ENCODE measurements at places on chromosomes 12 and 14.

- no peak for DNase-seq
Observed at GRCh38 chr14:22412926-22413411, 176.1 kb downstream of the DAD1 start.

- DNase-seq: no peak
Observed at GRCh38 chr12:27528788-27529187, 4.8 kb downstream of the PPFIBP1 start.

GRCh38 chr12:104750061-104750460 is 208.0 kb downstream of the SLC41A2 start:
- DNase-seq: no peak

DNA sequence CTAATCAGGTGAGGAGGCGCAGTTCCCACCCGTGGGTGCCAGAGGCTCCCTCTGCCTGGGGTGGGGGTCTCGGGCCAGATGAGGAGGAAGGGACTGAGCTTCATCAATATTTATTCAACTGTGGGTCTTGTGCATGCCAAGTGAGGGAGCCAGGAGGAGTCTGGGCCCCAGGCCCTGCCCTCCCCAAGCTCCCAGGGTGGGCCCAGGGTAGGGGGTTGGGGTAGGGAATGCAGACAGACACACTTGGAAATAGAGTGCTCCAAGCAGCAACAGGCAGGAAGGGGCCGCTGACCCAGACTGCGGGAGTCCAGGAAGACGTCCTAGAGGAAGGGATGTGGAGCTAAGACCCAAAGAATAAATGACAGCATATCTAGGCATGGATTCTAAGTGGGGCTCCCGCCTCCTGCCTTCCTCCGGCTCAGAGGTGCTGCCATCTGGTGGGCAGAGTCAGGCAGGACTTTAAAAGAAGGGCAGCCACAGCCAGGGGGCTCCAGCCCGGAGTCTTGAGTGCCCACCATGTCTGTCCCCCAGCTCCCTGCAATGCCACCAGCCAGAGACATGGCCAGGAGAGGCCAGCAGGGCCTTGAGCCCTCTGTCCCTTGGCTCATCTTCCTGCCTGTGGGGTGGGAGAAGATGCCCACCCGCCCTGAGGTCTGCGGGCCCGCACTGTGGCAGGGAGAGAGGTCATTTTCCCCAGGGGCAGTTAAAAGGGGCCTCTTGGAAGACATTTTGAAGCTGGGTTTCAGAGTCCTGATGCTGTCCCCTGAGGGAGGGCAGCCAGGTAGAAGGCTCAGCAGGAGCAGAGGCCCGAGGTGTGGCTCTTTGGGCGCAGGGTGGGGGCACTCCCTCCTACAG is 70.1 kb downstream of the PHETA1 start:
- peak; percentile 70 for DNase-seq

DNA sequence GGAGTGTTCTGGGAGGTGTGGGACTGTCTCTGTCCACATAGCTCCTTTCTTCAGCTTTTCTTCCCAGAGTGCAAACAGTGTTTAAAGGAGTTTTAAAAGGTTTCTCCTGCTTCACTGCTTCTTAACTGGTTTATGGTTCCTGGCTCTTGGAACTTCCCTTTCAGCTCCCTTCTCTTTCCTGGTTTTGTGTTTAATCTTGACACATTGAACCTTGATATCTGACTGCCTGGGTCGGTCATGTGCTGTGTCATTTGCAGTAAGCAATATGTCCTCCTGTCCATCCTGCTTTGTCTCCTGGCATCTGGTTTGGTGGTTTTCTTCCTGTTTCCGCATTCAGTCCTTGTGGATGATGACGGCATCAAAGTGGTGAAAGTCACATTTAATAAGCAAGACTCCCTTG is 2.2 kb downstream of the TMEM106C start:
- no peak for DNase-seq

- DNase-seq: no peak
Observed at GRCh38 chr12:102669056-102669455, 188.7 kb upstream of the IGF1 start.

DNA sequence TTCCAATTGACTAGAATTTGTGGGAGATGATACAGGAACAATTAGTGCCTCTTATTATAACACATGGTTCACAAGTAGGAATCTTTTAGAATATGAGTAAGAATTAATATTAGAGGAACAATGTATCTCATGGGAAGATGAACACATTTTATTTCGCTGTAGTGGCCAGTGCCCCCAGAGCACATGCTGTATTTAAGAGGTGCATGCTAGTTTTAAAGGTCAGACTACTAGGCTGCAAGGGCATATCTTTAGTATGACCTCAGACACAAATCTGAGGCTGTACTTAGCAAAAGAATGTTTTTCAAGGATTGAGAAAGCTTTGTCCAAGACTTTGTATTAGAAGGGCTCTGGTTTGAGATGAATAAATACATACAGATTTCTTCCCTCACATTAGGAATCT is 586.9 kb downstream of the CCER1 start:
- no peak for DNase-seq

DNA sequence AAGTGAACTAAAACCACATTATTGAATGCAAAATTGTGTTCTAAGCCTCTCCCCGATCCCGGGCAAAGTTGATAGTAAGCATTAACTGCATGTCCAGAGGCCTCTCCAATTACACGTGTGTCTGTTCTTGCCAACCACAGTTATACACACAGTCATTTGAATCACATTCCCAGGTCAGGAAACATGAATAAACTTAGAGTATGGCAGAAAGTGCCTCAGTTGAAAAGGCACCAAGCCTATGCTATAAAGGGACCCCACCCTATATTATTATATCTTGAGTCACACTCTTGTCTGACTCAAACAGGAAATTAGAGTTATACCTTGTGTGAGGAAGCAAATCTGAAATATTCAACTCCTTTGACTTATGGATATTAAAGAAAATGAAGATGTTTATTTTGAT is 128.3 kb upstream of the STXBP6 start:
- no peak for DNase-seq

DNA sequence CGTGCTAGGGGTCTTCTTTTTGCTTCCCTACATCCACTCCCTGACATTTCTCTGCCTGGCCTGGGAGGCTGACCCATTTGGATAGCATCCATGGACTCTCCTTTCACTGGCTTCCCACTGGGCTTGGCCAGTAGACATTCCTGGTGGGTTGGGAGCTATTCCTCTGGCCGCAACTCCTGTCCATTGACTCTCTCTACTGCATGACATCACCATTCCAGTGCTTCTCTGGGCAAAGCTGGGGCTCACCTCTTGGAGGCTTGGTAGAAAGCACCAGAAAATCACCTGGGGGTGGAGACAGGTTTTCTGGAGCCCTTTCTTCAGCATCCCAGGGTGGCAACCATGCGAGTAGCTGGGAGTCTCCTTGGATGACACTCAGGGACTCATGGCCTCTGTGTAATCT is 16.7 kb upstream of the LHX5 start:
- DNase-seq: no peak

GRCh38 chr14:52856139-52856538 is 64.7 kb upstream of the GNPNAT1 start:
- DNase-seq: no peak

DNA sequence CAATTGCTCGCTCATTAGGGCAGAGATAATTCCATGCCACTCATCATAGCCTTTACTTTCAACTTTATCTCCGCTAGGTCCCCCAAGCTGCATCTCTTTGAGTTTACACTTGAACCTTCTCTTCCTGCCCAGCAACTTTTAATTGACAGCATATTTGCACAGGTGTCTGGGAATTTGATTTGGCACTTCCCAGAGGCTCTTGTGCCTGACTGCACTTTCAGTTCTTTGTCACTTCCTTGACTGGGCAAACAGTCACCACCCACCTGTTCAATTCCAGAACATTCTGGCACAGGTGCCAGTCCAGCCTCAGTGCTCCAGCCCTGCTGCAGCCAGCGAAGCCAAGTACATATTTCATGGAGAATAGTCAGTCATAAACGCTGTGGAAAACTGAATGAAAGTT is 110.1 kb upstream of the LRIG3 start:
- no peak for DNase-seq

GRCh38 chr12:112347581-112347982 is 34.6 kb downstream of the HECTD4 start:
- no peak for DNase-seq

DNA sequence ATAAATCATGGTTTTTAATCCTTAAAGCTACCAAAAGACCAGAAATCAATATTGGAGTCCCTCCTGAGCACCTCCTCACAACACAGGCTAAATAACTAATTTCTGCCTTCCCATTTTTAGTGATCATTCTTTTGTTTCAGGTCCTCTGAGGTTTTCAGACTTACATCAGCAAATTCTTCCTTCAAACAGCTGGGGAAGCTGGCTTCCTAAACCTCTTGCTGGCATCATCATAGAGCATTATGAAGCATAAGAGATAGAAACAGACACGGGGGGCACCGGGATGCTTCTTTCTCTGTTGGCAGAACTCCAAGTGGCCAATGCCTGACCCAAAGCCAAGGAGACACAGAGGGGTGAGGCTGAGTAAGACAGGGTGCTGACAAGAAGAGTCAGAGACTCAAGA is 47.9 kb upstream of the DBX2 start:
- DNase-seq: no peak

GRCh38 chr12:52645120-52645761 is 6.8 kb downstream of the KRT2 start:
- DNase-seq: no peak

- no peak for DNase-seq
Observed at GRCh38 chr14:104105071-104105821, 19.7 kb downstream of the ASPG start.

GRCh38 chr14:82565825-82566224 is 1032.2 kb upstream of the SEL1L start:
- no peak for DNase-seq

- DNase-seq: no peak
Observed at GRCh38 chr12:42683933-42684801, 94.6 kb upstream of the PRICKLE1 start.

DNA sequence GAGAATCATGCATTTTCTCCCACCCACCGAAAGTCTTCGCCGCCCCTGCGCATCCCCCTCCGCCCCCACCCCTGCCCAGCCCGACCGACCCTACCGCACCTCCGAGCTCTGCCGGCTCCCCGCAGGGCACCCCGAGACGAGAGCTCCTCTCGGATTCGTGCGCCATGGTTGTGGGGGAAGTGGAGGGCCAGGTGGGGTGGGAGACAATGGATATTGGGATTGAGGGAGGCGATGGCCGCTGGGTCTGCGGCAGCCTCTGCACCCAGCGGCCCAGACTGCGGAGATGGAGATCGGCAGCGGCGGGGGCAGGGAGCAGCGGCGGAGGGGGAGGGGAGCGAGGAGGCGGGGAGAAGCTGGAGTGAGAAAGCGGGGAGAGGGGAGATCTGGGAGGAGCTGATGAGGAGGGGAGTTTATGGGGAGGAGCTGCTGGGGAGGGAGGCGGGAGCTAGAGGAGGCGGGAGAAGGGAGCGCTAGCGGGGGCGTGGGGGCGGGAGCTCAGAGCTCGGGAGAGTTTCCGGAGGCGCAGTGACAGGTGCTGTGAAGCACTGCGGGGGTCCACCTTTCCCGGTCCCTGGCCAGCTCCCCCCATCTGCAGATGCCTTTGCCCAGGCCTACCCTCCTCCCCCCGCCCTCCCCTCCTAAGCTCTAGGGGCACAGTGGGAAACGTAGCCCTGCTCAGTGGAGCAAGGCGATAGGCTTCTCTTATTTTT is at the start of gene SALL2:
TSS of gene SALL2 (minus strand) at position 385 of the 710 bp plus-strand sequence. CDS start at position 166, 219 bp downstream.
- DNase-seq: peak; percentile 76

DNA sequence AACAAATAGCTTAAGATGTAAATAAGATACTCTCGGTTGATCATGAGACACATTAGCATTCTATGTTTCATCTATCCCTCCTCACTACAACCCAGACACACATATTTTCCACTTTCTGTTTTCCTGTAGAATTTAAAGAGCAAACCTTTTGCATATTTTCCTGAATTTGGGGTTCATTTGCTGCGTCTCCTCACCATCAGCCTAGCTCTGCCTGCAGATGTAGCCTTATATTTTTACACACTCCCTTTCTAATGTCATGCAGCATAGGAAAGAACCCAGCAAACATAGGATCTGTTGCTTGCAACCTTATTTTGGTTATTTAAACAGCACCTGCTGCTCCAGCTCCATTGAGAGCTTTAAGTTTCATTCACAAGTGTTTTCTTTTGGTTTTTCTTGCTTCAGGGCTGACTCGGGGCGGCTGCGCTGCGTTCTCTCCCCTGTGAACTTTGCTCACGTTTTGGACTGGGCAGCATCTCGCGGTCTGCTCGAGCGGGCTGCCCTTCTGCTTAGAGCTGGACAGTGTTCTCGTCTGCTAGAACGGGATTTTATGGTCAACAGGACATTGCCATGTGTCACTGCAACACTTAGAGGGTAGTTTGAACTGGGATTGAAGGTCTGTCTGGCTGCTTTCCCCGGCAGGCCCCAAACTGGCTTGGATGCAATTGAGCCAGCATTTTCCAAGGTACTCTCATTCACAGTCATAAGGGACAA is 57.8 kb upstream of the VRK1 start:
- DNase-seq: no peak

DNA sequence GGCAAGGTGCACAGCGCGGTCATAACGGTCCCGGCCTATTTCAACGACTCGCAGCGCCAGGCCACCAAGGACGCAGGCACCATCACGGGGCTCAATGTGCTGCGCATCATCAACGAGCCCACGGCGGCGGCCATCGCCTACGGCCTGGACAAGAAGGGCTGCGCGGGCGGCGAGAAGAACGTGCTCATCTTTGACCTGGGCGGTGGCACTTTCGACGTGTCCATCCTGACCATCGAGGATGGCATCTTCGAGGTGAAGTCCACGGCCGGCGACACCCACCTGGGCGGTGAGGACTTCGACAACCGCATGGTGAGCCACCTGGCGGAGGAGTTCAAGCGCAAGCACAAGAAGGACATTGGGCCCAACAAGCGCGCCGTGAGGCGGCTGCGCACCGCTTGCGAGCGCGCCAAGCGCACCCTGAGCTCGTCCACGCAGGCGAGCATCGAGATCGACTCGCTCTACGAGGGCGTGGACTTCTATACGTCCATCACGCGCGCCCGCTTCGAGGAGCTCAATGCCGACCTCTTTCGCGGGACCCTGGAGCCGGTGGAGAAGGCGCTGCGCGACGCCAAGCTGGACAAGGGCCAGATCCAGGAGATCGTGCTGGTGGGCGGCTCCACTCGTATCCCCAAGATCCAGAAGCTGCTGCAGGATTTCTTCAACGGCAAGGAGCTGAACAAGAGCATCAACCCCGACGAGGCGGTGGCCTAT is 875 bp downstream of the HSPA2 start:
- DNase-seq: no peak

DNA sequence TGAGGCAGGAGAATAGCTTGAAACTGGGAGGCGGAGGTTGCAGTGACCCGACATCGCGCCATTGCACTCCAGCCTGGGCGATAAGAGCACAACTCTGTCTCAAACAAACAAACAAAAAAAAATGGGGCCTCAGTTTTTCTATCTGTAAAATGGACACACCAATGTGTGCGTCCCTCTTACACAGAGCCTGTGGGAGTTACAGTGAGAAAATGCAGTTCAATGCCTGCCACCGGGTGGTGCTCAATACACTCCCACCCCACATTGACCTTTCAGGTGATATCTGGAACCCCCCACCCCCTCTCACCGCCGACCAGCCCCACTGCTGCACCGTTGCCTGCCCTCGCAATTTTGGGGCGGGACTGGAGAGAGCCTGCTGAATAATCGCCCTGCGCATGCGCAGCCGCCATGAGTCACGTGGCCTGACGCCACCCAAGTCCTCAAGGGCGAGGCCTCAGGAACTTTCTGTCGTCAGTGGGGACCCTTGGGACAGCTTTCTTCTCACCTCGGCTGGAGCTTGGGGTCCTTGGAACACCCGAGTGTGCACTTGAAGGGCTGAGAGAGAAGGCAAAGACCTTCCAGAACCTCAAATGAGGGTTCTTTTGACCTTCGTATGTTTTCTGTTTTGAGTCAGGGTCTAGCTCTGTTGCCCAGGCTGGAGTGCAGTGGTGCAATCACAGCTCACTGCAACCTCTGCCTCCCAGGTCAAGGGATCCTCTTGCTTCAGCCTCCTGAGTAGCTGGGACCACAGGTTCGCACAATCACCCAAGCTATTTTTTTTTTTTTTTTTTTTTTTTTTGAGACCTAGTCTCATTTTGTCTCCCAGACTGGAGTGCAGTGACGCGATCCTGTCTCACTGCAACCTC is 14.6 kb upstream of the CABP1 start:
- peak; percentile 52 for DNase-seq

Data from activated T-cell treated with anti-CD3 and anti-CD28 coated beads, Interleukin-2, amount 50 U/mL, for 24 hours (primary cell).